Neural crest cell (in vitro differentiated cells): ENCODE measurements at places on chromosomes 16 and 17. TPM values are rescaled to one million over a fixed set of nuclear protein-coding genes. Genes with fewer than 3 reads are reported as not detected.

DNA sequence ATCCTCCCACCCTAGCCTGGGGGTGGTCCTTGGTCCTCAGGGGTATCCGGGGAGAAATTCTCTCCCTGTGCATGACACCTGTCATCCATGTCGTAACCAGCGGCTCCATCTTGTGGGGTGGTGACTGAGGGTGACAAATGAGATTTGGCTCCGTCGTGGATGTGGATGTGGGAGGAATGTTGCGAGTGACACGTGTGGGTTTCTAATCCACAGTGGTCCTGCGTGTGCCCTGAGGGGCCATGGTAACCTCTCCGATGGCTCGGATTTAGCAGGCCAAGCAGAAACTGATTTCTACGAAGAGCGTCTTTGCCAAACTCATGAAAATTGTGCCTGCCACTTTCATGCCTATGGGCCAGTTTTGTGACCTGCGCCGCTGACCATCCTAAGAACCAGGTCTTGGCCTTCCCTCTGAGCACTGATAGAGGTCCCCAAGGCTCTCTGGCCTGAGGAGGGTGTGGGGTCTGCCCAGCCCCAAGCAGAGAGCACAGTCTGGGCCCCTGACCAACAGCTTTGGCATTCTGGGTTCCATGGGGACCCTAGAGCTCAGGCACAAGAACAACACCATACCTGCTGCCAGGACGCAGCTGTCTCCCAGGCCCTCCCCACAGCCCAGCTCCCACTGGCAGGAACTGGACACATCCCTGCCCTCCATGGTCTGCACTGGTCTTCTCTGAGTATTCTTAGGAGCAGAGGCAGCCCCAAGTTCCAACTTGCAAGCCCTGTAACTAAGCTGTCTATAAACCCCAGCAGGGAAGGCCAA, 79.0 kb downstream of the AMFR start:
- no peaks in the 10 kb centered on the region for H3K36me3 ChIP-seq
- no peak for DNase-seq
- H3K27ac ChIP-seq, result no peak overlapping the region
- H3K4me1 ChIP-seq, result no peaks in the 10 kb centered on the region
- no peaks in the 10 kb centered on the region for H3K27me3 ChIP-seq

- no peak overlapping the region for H3K4me3 ChIP-seq
- peaks cover 4% of the 10 kb centered on the region for H3K27me3 ChIP-seq
- H3K36me3 ChIP-seq, result no peaks in the 10 kb centered on the region
- peaks cover 17% of the 10 kb centered on the region for H3K4me1 ChIP-seq
- DNase-seq, result no peak
- no peak overlapping the region for H3K27ac ChIP-seq
Measured at GRCh38 chr16:27404163-27404823, 2.3 kb downstream of the IL21R start.

GRCh38 chr16:27500801-27501200, 48.9 kb downstream of the GTF3C1 start:
- no peaks in the 10 kb centered on the region for H3K4me1 ChIP-seq
- H3K36me3 ChIP-seq, result peaks cover 24% of the 10 kb centered on the region
- H3K4me3 ChIP-seq, result no peak overlapping the region
- no peak for DNase-seq

GRCh38 chr17:48429638-48430586, at the start of gene SKAP1:
TSS of gene SKAP1 (minus strand) at chr17:48430214.
- H3K27me3 ChIP-seq, result peaks cover 86% of the 10 kb centered on the region
- no peak for DNase-seq

GRCh38 chr17:17987187-17987896, 14.7 kb downstream of the DRC3 start:
- no peaks in the 10 kb centered on the region for H3K27me3 ChIP-seq
- no peak overlapping the region for H3K4me3 ChIP-seq
- no peak for DNase-seq
- H3K27ac ChIP-seq, result no peak overlapping the region

DNA sequence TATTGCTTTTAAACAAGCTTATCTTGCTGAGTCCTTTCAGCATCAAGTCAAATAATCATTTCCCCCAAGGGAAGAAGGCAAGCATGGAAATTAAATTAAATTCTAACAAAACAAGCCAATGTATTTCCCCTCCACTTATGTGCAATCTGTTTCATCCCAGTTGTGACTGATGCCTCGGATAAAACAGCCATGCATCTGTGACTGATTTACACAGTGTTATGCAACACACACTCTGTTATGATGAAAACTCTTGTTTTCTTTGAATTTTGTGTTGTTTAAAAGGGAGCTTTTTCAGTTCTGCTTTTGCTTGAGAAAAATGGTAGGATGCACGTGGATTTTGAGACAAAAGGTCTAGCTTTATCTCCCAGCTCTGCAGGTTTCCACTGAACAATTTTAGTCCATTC, 32.6 kb downstream of the TMEM100 start:
- peaks cover 17% of the 10 kb centered on the region for H3K4me1 ChIP-seq
- no peaks in the 10 kb centered on the region for H3K27me3 ChIP-seq
- H3K4me3 ChIP-seq, result no peak overlapping the region
- DNase-seq, result no peak
- no peak overlapping the region for H3K27ac ChIP-seq

GRCh38 chr17:2980211-2980903, 83.0 kb downstream of the OR1D5 start:
- no peak overlapping the region for H3K27ac ChIP-seq
- H3K4me1 ChIP-seq, result no peaks in the 10 kb centered on the region
- H3K36me3 ChIP-seq, result no peaks in the 10 kb centered on the region
- no peaks in the 10 kb centered on the region for H3K27me3 ChIP-seq
- no peak overlapping the region for H3K4me3 ChIP-seq

DNA sequence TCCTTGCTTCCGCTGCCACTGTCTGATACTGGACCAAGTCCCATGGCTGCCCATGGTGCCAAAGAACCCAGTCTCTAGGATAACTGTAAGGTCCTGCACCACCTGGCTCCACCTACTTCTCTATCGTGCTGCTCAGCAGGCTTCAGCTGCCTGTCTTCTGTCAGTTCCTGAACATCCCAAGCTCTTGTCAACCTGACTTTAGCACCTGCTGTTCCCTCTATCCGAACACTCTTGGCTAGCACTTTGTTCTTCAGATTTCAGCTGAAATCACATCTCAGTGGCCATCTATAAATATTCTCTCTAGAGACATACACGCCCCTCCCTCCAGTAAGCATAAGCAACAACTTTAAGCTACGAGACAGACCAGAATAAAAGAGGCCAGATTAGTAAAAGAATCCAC, 15.0 kb upstream of the TMEM101 start:
- H3K4me1 ChIP-seq, result no peaks in the 10 kb centered on the region
- no peaks in the 10 kb centered on the region for H3K27me3 ChIP-seq
- no peak for DNase-seq
- peak overlapping the region; percentile 77 for H3K27ac ChIP-seq
- H3K4me3 ChIP-seq, result no peak overlapping the region

DNA sequence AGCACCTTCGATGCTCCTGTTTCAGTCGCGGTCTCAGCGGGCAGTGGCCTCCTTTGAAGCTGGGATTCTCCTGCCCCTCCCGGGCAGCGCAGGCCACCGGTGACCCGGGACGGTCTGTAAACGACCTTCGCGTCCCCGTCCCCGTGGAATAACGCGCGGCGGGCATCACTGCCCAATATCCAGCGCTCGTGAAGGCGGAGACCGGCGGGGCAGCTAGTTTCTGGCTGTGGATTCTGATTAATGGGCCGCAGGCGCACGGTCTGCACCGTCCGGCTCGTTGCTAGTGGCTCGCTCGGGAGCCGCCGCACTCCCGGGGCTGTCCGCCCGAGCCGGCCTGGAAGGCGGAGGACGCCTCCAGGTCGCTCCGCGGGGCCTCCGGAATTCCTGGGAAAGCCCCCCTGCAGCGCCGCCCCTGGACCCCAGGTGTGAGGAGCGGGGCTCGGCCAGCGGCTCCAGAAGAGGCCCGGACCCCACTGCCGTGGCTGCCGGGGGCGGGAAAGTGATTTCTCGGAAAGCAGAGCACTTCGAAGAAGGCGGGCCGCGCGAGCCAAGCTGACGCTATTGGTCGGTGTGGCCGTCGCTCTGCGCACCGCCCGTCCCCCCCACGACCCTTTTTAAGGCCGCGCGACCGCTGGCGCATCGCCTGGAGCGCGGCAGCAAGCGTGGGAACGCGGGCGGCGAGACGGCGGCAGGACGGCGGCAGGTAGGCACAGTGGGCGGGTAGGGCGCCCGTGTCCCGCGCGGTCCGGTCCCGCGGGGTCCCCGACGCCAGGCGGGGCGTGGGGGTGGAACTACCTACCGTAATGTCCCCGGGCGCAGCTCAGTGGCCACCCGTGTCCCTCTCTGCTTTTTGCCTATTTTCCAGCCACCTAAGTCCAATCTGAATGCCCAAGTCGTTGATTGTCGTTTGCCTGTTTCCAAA, at the start of gene IRF8:
Gene IRF8, plus strand, starts transcription at position 642 of the 922 bp plus-strand sequence. CDS start 3,854 bp downstream, outside the sequence.
- H3K4me1 ChIP-seq, result peaks cover 9% of the 10 kb centered on the region
- peaks cover 95% of the 10 kb centered on the region for H3K27me3 ChIP-seq

GRCh38 chr16:56789360-56789759, 59.4 kb downstream of the NUP93 start:
- H3K4me1 ChIP-seq, result peaks cover 18% of the 10 kb centered on the region
- DNase-seq, result no peak
- H3K27me3 ChIP-seq, result no peaks in the 10 kb centered on the region

- peaks cover 3% of the 10 kb centered on the region for H3K4me1 ChIP-seq
- H3K27ac ChIP-seq, result no peak overlapping the region
- H3K27me3 ChIP-seq, result peaks cover 11% of the 10 kb centered on the region
- DNase-seq, result no peak
Measured at GRCh38 chr17:5591966-5592365, 7.7 kb upstream of the NLRP1 start.

GRCh38 chr17:71632328-71632727, 488.5 kb upstream of the SOX9 start:
- no peak for DNase-seq
- peaks cover 7% of the 10 kb centered on the region for H3K4me1 ChIP-seq
- H3K27ac ChIP-seq, result no peak overlapping the region
- H3K27me3 ChIP-seq, result no peaks in the 10 kb centered on the region
- H3K4me3 ChIP-seq, result no peak overlapping the region

DNA sequence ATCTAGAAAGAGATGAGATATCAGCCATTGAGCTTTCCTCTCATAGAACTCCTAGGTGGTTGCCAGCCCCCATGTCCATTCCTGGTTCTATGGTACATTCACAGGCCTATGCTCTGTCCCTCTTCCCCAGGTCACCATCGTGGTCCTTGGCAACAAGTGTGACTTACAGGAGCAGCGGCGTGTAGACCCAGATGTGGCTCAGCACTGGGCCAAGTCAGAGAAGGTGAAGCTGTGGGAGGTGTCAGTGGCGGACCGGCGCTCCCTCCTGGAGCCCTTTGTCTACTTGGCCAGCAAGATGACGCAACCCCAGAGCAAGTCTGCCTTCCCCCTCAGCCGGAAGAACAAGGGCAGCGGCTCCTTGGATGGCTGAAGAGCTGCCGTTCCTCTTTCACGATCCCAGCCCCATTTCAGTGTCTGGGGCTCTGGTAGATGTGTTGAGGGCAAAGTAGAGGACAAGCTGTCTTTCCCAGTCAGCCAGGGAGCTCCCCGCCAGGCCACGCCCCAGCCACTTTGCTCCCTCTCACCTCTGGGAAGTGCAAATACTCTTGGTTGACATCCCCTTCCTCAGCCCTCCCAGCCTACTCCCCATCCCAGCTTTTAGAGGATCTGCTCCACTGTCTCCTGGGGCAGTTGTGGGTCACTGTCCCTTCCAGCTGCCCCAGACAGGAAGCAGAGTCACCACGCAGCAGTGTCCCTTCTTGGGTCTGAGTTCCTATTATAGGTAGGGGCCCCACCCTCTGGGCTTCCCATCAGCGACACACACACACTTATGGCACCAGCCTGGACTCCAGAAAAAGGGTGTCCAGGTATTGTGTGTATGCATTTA, 3.8 kb downstream of the NKIRAS2 start:
- H3K4me1 ChIP-seq, result peaks cover 54% of the 10 kb centered on the region
- DNase-seq, result no peak
- H3K4me3 ChIP-seq, result peak overlapping the region; percentile 31
- peaks cover 9% of the 10 kb centered on the region for H3K36me3 ChIP-seq

DNA sequence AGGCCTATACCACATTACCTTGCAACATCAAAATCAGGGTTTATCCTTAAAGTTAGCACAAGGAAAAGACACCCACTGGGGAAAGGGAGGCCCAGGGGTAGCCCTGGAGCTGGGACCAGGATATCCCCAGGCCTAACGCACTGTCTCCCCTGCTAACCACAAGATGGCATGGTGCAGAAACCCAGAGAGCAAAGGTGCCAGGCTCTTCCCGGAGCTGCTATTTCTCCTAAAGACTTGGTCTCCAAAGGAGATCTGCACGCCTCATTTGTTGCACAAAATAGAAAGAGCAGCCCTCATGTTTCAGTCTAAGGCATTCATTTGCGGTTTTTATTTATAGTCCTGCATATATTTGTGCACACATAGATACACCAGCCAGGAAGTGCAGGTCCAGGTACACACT, 408.6 kb downstream of the SOX9 start:
- no peak for DNase-seq
- H3K27me3 ChIP-seq, result no peaks in the 10 kb centered on the region
- H3K4me1 ChIP-seq, result peaks cover 22% of the 10 kb centered on the region
- H3K4me3 ChIP-seq, result no peak overlapping the region
- no peak overlapping the region for H3K27ac ChIP-seq

DNA sequence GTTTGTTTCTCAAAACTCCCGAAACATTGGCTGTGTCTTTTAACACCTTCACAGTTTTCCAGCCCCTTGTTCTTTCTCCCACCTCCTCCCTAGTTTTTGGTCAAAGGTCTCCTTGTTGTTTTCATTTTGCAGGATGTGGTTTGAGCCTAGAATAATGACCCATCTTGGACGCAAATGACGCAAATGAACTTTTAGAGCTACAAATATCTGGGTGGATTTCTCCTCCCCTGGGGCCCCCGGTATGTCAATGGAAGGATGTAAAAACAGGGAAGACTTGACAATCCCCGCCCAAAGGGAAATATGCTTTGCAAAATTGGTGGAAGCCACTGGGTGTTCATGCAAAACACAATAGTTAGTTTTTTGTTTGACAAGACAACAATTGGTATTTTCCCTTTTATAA, 236.0 kb upstream of the IRX3 start:
- peaks cover 12% of the 10 kb centered on the region for H3K4me1 ChIP-seq
- DNase-seq, result no peak
- no peak overlapping the region for H3K27ac ChIP-seq
- H3K36me3 ChIP-seq, result peaks cover 15% of the 10 kb centered on the region
- H3K4me3 ChIP-seq, result no peak overlapping the region

GRCh38 chr17:15944759-15945526, at the start of gene ADORA2B:
TSS of gene ADORA2B (plus strand) at chr17:15945130. CDS start at chr17:15945249, 119 bp downstream.
- H3K27me3 ChIP-seq, result peaks cover 44% of the 10 kb centered on the region
- peak within 1 kb of the TSS; percentile 85 for H3K4me3 ChIP-seq
- H3K27ac ChIP-seq, result peak within 1 kb of the TSS; percentile 93
- peaks cover 11% of the 10 kb centered on the region for H3K4me1 ChIP-seq
- DNase-seq, result peak; percentile 63

- no peak for DNase-seq
- H3K4me1 ChIP-seq, result no peaks in the 10 kb centered on the region
Measured at GRCh38 chr17:13047011-13047606, 29.3 kb upstream of the ELAC2 start.

- H3K27ac ChIP-seq, result no peak overlapping the region
- DNase-seq, result no peak
- H3K4me1 ChIP-seq, result peaks cover 8% of the 10 kb centered on the region
- H3K4me3 ChIP-seq, result no peak overlapping the region
Measured at GRCh38 chr17:30505868-30506417, 28.7 kb downstream of the GOSR1 start.

GRCh38 chr17:78395155-78395554, 16.7 kb downstream of the PGS1 start:
- no peak for DNase-seq
- no peaks in the 10 kb centered on the region for H3K27me3 ChIP-seq
- no peaks in the 10 kb centered on the region for H3K36me3 ChIP-seq
- H3K27ac ChIP-seq, result no peak overlapping the region
- no peak overlapping the region for H3K4me3 ChIP-seq

SNAI3 gene
- total RNA-seq, result not detected in 2 replicates

NME2 gene
- total RNA-seq, result 541 and 545 TPM in 2 replicates

HOXB6 gene
- 9.6 and 11.5 TPM in 2 replicates for total RNA-seq

CMTM1 gene
- 17.1 and 18.4 TPM in 2 replicates for total RNA-seq

ITGB3 gene
- 0.09 and 0.11 TPM in 2 replicates for total RNA-seq

CES1 gene
- total RNA-seq, result 0.58 TPM in 1 of 2 replicates, not detected in the other

SMIM36 gene
- not detected in 2 replicates for total RNA-seq

FKBP10 gene
- total RNA-seq, result 259 and 262 TPM in 2 replicates

HSPB9 gene
- 0.16 and 0.40 TPM in 2 replicates for total RNA-seq

RHBDL3 gene
- 17.7 and 18.7 TPM in 2 replicates for total RNA-seq
